Fibroblast of skin of scalp (primary cell): ENCODE measurements at places on chromosomes 3 and 15.
A peak's percentile ranks its signal among the peaks of the same experiment; 100 is the strongest.

GRCh38 chr15:40906091-40906990 lies 12.1 kb downstream of the VPS18 start:
- peak; percentile 89 for DNase-seq

DNA sequence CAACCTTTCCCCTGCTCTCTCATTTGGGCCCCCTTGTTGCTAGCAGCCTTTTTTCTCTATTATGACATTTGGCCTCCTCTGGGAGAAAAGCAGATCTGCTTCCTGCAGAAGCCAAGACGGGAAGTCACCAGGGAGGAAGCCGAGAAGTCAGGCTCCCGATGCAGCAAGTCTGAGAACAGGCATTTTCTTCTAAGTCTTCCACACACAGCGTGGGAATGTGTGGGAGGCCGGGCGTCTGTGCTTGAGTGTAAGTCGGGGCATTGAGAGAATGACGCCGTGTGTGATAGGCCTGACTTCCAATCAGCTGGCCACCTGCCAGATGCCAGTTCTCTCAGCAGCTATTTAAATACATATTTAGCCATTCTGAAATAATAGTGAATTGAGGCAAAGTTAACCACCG lies 75.8 kb upstream of the FAM98B start:
- peak; percentile 22 for DNase-seq

GRCh38 chr15:49467746-49468480 lies 44.9 kb downstream of the FGF7 start:
- peak; percentile 44 for DNase-seq

GRCh38 chr15:36191459-36191858 lies 388.0 kb upstream of the CDIN1 start:
- DNase-seq = no peak

DNA sequence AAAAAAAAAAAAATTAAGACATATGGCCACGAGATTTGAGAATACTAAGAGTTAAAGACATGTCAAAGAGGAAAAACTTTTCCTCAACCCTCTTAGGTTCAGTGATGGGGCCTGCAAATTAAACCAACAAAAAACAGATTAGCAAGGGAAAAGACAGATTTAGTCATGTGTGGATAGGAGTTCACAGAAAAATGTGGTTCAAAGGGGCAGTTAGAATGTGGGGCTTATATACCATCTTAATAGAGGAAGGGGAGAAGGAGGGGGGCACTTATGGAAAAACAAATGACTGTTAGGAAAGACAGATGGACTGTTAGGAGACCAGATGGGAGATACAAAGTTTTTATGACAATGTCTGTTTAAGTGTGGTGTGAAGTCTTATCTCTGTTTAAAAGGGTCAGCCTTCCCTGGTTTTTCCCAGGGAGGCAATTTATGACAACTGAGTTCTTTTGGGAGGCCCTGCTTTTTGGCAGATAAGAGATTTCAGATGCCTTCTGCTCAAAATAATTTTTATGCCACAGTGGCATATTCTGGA lies 68.7 kb upstream of the FURIN start:
- DNase-seq = no peak

DNA sequence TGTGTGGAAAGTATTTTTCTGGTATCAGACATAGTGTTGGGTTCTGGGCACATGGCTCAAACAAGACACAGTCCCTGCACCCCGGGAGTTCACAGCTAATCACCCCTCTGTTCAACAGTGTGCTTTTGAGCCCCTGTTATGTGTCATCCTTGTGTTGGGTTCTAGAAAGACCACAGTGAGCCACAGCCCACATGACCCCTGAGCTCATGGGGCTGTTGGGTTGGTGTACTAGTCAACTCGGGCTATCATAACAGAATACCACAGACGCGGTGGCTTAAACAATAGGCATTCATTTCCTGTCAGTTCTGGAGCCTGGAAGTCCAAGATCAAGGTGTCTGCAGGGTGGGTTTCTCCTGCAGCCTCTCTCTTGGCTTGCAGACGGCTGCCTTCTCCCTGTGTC lies 100.0 kb downstream of the DNAJB8 start:
- DNase-seq = no peak

GRCh38 chr3:114406286-114406685 lies 112.5 kb downstream of the TIGIT start:
- DNase-seq = no peak
